Psoas muscle (tissue), 8 donors: ENCODE measurements at places on chromosomes 11 and 22.

DNA sequence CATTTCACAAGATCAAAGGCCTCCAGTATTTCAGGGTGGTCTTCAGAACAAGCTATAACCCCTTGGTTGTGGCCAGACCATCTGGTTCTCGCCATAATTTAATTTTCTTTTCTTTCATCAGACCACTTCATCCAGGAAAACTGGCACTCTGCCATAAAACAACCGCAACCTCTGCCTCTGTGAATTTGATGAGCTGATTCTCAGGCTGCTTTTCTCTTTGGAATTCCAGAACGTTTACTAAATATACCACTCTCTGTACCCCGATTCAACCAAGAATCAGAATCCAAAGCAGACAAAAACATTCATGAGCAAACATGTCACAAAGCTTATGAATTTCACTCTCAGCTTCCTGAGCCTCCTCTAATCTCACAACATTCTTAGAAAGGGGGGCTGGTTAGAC is 331.8 kb upstream of the SYN3 start:
- no peak for DNase-seq

DNA sequence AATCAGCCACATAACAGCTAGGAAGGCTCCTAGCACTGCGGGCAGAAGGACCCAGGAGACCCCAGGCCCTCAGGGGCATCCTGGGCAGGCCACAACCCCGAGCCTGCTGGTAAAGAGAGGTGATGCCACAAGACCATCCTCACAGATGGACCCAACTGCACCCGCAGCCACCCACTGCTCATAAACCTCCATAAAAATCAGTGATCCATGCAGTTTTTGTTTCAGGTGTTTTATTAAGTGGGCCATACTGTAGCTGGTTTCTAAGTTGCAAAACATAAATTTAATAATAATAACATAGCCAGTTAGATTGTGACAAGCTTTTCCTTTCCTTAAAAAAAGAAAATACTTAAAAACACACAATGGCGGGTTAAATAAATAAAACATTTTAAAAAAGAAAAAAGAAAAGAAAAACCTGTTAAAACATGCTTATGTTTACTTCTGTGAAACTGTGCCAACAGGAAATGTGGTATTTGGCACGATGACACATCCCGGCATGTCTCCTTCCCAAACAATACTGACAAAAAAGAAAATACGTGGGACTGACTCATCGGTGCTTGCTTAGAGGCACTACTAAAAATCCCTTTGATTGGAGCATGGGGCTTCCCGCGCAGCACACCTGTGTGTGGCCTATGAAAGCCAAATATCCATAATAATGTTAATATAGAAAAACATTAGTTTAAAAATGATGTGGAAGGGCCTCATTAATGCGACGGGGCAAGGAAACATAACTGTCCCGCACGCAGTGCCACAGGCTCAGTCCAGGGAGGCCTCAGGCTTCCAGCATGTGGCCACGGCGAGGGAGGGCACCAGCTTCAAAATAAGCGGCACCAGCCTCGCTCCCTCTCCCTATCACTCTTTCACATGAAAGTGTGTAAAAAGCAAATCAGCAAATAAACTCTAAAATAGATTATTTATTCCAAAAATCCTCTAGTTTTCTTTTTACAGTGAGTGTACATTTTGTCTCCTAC is 47.5 kb upstream of the SCUBE2 start:
- no peak for DNase-seq

DNA sequence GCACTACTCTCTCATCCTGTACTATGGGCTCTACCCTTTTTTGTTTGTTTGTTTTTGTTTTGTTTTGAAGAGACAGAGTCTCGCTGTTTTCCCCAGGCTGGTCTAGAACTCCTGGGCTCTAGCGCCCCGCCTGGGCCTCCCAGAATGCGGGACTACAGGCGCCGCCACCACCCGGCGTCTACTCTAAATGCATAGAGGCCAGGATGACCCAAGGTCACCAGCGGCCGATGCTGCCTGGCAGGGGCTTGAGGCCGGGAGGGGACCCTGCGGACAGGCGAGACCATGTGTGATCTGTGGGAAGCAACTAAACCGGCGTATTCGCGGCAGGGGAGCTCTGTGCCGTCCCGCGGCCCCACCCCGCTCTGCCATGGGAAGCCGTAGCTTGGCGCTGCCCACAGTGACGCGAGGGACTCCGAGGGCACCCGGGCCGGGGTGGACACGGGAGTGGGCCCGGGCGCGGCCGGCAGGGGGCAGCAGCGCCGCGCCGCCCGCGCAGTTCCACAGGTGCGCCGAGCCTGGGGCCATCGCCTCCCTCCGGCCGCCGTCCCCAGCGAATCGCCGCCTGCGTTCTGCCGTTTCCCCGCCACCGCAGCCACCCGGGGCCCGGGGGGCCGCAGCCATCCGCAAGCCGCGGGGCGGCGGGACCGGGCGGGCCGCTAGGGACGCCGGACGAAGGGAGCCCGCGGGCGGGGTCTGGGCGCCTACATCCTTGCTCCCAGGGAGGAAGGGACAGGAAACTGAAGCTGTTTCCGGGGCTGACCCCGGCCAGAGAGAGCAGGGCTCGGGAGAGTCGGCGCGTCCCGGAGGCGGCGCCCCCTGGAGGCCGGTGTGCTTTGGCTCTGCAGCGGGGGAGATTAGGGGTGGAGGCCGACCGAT is 12.3 kb upstream of the HDHD5 start:
- peak; percentile 96 for DNase-seq

DNA sequence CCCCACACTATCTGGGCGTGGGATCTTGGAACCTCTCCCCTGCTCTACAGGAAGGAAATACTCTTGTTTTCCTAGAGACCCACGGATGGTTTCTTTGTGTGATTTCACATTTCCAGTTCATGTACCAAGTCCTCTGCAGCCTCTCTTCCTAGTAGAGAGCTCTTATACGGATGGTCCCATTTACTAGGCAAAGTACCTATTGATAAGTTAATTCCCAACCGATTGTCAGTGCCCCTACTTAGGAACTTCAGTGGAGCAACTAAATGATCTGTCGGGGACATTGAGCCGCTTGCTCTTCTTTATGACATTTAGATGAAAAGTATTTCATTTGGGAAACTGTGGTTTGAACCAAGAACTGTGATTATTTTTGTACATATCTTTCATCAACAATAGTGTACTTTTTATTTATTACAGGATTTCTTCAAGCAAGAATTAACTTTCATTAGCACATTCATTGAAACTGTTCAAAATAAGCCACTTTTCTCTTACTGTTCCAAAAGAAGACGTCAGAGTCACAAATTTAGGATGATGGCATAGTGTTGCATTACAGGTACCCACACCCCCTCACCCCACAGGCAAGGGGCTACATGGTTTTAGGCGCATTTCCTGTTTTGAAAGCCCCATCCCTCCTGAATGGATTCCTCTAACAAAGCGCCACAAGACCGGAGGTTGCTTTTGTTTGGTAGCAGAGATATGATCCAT is 34.2 kb downstream of the ELMOD1 start:
- no peak for DNase-seq

DNA sequence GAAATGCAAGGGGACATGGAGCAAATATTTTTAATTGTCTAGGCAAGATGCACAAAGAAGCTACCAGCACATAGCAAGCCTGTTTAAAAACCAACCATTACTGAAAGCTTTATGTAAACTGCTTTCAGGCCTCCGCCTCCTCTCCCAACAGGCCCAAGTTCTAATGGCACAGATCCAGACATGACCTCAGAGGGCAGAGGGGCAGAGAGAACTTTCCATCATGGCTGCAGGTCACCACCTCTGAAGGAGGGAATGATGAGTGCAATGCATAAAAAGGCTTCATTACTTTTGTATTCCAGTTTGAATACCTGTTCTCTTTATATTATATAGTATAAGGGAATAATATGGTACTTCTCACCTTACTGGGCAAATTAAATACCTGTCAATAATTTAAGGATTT is 15.2 kb downstream of the DDX17 start:
- DNase-seq = peak; percentile 37

GRCh38 chr11:128497061-128497775 is 90.1 kb downstream of the ETS1 start:
- peak; percentile 47 for DNase-seq

- DNase-seq = peak; percentile 29
These were observed 102.9 kb upstream of the GAL start for GRCh38 chr11:68581439-68581838.

- DNase-seq = no peak
These were observed 6.7 kb downstream of the PLAAT2 start for GRCh38 chr11:63556404-63557013.

DNA sequence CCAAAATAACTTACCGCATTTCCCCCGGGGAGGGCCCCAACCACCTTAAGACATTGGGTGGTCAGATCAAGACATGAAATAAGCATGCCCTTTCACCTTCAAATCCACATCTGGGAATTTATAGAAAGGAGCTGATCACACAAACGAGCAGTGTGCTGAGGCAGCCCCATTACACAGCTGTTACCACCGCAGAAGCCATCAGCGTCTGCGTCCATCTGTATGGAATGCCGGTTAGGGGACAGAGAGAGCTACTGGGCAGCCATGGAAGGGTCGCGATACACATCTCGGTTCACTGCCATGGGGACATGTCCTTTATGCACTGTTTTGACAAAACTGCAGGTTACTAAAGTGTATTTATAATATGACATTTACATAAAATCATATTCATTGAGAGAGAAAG is 105.1 kb upstream of the LMO1 start:
- DNase-seq = no peak

DNA sequence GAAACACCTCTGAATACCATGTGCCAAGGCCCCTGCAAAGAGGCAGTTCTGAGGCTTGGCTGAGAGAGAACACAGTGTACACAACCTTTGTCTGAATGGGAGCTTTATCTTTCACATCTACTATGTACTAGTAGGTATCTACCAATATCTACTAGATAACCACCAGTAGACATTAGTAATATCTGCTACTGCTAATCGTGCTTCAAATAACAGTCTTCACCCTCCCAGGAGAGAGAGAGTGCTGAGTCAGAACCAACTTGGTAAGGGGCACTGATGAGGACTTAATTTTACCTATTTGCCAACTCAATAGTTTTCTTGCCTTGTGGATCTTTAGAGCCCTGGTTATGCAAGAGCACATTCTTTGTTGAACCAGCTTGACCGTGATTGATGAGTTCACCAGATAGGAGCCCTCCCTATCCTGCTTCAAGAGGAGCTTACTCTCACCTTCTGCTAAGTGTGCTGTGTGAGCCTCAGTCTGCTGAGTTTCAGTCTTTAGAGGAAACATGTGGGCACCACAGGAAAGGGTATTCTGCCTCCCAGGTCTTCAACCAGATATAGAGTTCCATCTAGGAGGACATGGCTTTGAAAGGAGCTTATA is 967.5 kb downstream of the NTM start:
- DNase-seq = no peak

DNA sequence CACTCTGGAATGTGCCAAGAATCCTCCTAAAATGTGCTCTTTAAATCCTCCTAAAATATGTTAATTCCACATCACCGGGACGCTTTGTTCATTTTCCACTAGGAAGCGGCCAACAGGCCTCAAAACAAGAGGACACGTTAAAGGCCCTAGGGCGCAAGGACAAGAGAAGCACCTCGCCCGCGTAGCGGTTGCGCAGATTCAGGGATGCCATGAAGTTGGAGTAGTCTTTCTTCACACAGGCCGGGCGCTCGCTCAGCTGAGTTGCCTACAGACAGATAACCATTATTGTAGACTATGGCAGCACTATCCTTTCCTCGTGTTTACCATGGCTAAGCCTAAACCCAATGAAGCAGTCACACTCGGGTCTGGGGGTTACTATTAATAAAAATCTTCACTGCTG is 29.5 kb upstream of the SERPIND1 start:
- no peak for DNase-seq

DNA sequence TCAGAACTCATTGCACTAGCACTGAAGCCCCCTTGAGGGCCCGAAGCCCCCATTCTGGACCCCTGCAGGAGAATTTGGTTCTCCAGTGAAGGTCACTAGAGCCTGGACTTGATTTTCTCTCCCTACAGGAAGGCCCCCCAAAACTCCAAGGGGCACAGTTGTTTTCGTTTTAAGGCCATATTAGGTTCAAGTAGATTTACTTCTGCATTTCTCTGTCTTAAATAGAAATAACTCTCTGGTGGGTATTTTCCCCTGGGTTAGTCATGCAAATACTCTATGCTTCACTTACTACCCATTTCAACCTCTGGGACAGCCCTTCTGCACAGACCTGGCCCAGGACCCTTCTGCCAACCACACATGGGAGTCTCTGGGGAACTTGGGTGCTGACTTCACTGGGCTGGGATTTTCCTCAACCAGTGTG is 41.6 kb downstream of the WEE1 start:
- DNase-seq = no peak

GRCh38 chr11:112400476-112401014 is 139.9 kb upstream of the PLET1 start:
- no peak for DNase-seq

GRCh38 chr22:47795477-47796127 is 1033.2 kb downstream of the TBC1D22A start:
- no peak for DNase-seq
